ENCODE measurements at places on chromosomes 7 and 10.

- DNase-seq = no peak
Observed at GRCh38 chr7:47488969-47489342, 93.0 kb downstream of the TNS3 start.

- no peak for DNase-seq
Observed at GRCh38 chr10:71974489-71975021, 10.4 kb downstream of the CHST3 start.

DNA sequence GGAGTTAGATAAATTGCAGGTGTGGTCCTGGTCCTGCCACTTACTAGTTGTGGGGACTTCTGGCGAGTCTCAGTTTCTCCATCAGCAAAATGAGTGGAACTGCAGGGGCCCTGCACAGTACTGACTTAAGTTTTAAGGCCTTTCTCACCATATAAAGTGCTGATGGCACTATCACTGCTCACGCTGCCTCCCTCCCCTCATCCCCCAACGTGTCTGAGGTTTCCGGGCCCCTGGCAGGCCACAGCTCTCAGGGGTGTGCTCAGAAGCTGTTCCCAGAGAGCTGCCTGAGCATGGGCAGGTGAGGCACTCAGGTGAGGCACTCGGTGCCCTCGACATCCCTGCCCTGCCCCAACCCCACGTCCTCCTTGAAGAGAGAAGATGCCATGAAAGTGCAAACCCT lies 74.2 kb downstream of the VOPP1 start:
- DNase-seq = no peak

- DNase-seq = no peak
Observed at GRCh38 chr10:29083096-29083495, 205.8 kb upstream of the LYZL1 start.

DNA sequence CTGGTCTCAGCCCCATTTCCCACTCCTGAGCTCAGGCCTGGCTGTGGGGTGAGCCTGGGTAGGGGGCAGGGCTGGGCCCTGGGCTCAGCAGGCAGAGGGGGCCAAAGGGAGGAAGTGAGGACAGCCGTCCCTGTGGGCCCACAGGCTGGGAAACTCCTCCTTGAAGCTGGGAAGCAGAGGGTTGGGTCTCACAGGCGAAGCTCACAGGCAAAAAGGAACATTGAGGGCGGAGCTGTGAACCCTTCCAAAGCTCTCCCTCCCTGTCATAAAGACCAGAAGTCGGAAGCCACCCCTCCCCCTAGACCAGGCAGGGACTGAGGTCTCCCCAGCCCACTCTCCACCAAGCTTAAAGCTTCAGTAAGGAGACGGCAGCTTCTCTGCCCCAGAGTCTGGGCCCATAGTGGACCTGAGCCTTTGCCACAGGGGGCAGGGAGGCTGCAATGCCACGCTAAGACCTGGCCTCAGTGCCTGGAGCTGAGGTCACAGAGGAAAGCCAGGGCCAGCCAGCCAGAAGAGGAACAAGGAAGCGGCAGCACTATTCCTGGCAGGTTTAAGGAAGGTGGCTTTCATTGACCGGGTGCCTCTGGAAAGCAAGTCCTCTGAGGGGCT lies 1.0 kb upstream of the KCP start:
- no peak for DNase-seq

DNA sequence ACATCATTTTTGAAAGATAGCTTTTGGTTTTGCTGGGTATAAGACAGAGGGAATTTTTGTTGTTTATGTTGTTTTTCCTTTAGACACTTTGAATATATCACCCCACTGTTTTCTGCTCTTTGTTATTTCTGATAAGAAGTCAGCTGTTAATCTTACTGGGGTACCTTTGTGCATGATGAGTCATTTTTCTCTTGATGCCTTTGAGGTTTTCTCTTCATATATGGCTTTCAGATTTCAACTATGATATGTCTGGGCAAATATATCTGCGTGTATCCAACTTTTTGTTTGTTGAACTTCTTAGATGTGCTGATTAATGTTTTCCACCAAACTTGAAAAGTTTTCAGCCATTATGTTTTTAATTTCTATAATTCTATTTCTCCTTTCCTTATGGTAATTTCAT lies 208.6 kb upstream of the TMEM72 start:
- no peak for DNase-seq

- DNase-seq = no peak
Observed at GRCh38 chr10:15236340-15236739, 67.8 kb upstream of the NMT2 start.

GRCh38 chr7:2657920-2658671 lies 26.3 kb downstream of the TTYH3 start:
- no peak for DNase-seq
